ENCODE measurements at places on chromosomes 2 and 18. TPM values are rescaled to one million over a fixed set of nuclear protein-coding genes. Genes with fewer than 3 reads are reported as not detected.

DNA sequence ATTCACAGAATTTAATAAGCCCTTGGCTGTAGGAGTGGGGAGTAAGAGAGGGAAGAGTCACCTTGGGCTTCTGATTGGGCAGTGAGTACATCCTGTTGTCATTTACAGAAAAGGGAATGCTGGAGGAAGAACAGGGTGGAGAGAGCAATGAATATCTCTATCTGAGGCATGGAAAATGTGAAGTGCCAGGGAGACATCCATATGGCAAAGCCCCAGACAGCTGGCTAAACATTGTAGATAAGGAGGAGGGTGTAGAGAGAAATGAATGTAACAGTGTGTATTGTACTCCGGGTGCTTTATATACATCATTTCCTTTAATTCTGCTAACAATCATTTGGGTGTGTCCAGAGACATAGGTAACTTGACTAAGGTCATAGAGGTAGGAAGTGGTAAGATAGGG is 103.5 kb downstream of the UPP2 start:
- DNase-seq = no peak

DNA sequence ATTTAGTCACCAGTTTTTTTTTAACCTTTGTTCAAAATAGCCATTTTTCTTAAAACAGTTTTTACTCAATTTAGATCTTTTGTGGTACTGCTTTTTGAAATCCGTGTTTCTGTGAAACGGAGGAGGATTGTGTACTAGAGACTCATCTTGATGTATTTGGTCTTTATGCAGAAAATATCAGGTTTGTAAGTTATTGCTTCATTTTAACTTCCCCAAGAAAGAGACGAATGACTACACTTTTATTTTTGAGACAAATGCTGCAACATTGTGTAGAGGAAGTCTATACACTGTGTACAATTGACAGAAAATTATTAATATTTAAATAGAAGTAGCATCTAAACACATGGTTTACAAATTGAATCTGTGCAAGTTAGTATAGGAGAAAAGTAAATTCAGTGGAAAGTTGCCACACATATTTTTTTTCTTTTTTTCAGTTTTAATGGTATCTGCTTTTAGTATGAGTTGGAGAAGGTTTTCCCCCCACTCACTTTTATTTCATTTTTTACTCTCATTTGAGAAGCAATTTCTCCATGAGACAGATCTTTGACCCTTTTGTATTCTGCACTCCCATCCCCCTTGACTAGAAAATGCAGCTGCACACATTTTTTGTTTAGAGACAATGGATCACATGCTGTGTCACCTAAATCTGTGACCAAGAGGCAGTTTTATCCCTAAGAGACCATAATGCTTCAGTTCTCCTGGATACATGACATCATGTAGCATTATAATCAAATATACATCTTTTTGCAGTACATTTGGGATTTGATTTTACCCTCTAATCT is 200.8 kb upstream of the STON1 start:
- no peak for DNase-seq

- no peak for DNase-seq
Measured at GRCh38 chr2:152500772-152501171, 165.8 kb downstream of the FMNL2 start.

GRCh38 chr2:150938527-150938926 is 323.1 kb downstream of the RBM43 start:
- DNase-seq = no peak

GRCh38 chr2:168246483-168247340 is 683 bp downstream of the STK39 start:
- DNase-seq = peak; percentile 65

REG3A gene
- total RNA-seq = 0.41 TPM

- DNase-seq = no peak
Measured at GRCh38 chr2:105741174-105741573, 3.5 kb upstream of the NCK2 start.

DNA sequence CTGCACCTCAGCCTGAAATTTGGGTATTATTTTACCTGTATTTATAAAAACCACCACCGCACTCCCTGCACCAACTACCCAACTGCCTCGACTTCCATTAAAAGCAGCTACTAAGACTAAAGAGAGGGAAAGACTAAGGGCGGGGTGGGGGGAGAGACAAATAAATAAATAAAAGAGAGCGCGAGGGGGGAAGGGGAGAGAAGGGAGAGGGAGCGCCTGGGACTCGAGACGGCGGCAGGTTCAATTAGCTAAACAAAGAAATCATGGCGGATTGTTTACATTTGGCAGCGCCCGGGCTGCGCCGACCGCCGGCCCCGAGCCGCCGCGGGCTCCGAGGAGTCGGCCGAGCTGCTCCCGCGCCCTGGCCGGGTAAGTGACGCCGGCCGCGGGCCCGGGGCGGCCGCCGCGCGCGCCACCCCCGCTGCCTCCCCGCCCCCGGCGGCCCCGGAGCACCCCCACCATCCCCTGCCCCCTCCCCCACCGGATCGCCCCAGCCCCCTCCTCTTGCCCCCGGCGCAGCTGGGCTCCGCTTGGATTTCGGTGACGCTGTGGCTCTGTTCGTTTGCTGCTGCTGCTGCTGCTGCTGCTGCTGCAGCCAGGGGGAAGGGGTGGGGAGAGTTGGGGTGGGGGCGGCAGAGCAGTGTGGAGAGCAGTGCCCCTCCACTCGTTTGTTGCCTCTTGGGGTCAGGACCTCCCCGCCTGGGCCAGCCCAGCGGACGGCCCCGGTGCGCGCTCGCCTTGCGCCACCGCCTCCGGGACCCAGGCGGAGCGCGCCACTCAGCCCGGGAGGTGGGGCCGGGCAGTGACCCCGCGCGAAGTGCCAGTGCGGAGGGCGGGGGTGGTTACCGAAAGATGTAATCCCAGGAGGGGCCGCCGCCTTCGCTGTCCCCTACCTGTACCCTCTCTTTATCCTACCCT is 187.2 kb upstream of the FANCL start:
- no peak for DNase-seq
